Activated T-cell treated with anti-CD3 and anti-CD28 coated beads for 24 hours (primary cell): ENCODE measurements at places on chromosomes 5 and 9.

DNA sequence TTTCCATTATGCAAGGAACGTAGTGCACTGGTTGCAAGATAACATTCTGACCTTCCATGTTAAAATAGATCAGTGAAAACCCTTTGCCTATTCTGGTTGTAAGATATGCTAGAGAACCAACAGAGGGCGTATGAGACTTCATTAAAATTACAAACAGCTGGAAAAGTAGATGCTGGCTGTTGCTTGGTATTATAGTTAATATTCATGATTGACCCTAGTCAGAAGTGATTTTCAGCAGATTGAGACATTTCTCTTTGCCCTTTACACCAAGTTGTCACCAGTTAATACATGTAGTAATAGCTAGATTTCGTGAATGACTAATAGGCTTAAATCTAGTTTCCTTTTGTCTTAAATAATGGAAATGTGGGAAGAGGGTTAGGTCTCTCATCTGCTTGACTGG lies 13.8 kb upstream of the FGF18 start:
- no peak for DNase-seq

- no peak for DNase-seq
Observed at GRCh38 chr5:141485321-141486055, 658 bp downstream of the PCDHGC4 start.

GRCh38 chr9:114196979-114197622 lies 41.8 kb downstream of the COL27A1 start:
- no peak for DNase-seq

- DNase-seq: no peak
Observed at GRCh38 chr5:134732819-134733218, 5.5 kb upstream of the CAMLG start.

DNA sequence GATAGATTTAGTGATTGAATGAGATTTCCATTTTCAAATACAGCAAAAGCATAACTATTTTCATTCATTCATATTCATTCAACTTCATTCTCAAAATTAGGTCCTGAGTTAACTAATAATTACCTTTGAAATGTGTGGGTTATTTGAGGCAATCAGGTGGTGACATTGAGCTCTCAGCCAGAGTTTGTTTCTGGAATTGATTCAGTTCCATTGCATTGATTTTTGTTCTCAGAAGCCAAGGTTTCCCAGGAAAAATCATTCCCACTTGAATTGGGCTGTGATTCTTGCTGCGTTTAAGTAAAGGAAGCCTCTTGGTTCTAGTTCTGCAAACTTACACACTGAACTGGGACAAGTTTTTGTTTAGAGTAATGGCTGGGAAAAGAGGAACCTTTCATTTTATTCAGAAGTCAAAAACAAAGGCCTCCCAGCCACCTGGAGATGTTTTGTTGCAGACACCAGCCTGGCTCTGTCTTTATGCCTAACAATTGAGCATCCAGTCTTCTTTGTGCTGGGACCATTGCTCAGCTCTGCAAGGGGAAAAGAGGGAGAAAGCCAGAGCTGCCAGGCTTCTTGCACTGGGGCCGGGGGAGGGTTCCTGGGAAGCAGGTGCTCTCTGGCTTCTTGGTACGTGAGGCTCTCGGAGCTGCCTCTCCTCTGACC lies 198.6 kb downstream of the TRIO start:
- no peak for DNase-seq

GRCh38 chr5:177306674-177307543 lies 3.3 kb downstream of the PRELID1 start:
- DNase-seq: no peak

- DNase-seq: no peak
Observed at GRCh38 chr5:54090495-54091120, 219.8 kb downstream of the ARL15 start.

DNA sequence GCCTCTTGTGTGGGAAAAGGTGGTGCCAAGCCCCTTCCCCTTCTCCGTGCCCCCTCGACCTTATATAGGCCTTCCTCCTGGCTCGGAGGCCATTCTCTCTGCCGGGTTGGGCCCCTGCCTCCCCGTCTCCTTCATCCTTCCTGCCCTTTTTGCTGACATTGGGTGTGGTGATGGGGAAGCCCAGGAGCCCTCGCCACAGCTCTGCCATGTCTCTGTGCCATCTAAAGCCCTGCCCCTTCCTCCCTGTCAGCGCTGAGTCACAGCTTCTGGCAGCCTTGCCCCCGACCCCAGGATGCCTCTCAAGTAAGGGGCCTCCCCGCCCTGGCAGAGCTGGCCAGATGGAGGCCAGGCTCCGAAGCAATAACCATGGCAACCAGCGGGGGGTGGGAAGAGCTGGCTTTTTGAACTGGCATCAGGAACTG lies 30.4 kb downstream of the JADE2 start:
- peak; percentile 70 for DNase-seq

- no peak for DNase-seq
Observed at GRCh38 chr5:128490761-128491160, 47.3 kb downstream of the FBN2 start.

- no peak for DNase-seq
Observed at GRCh38 chr5:34570721-34571676, 85.1 kb upstream of the RAI14 start.

GRCh38 chr9:94792511-94792910 lies 66.0 kb downstream of the AOPEP start:
- no peak for DNase-seq

GRCh38 chr5:151643388-151643787 lies 43.3 kb downstream of the SPARC start:
- no peak for DNase-seq

DNA sequence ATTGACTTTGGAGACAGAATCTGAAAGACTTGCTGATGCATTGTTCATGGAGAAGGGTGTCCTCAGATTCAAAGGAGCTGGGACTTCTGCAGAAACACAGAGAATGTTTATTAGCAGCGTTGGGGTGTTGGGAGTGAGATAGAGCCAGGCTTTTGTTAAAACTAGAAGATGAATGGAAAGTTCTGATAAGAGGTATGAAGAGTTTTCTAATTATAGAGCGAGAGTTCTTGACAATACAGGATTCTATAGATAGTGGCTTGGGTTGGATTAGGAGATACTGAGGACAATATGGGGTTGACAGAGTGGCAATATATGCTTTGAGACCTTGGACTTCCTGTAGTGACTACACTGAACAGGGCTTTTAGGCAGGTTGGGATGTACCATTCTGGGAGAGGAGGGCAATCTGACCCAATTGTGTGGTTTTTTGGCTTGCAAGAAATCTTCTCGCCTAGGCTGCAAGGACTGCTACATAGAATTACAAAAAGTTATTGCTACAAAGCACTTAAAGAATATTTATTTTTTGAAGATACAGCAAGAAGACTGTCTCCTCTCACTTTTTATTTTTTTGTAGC lies 83.1 kb downstream of the FER start:
- no peak for DNase-seq

GRCh38 chr9:81112627-81113452 lies 576.5 kb downstream of the TLE1 start:
- no peak for DNase-seq

DNA sequence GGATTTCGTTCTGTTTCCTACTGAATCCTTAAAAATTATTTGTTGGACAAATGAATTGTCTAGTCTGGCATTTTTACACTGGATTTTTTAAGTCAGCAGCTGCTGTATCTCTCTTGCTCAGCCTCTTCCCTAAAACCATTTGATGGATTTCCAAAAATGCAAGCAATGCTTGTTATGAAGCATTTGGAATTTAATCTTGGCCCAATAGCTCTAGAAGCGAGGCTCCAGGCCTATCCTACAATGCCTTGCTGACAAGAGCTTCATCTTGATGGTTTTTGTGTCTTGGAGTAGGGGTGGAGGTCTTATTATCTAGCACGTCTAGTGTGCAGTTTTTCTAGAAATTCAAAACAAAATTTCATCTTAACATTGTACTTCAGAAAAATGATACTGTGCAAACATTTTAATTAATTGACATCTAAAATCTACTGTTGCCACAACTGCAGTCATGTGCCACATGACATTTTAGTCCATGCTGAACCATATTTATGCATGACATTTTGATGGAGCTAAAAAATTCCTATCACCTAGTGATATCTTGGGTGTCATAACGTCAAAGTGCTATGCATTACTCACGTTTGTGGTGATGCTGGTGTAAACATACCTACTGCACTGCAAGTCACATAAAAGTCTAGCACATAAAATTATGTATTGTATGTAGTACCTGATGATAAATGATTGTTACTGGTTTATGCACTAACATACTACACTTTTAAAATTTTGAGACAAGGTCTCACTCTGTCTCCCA lies 5.9 kb upstream of the RAD23B start:
- DNase-seq: no peak

DNA sequence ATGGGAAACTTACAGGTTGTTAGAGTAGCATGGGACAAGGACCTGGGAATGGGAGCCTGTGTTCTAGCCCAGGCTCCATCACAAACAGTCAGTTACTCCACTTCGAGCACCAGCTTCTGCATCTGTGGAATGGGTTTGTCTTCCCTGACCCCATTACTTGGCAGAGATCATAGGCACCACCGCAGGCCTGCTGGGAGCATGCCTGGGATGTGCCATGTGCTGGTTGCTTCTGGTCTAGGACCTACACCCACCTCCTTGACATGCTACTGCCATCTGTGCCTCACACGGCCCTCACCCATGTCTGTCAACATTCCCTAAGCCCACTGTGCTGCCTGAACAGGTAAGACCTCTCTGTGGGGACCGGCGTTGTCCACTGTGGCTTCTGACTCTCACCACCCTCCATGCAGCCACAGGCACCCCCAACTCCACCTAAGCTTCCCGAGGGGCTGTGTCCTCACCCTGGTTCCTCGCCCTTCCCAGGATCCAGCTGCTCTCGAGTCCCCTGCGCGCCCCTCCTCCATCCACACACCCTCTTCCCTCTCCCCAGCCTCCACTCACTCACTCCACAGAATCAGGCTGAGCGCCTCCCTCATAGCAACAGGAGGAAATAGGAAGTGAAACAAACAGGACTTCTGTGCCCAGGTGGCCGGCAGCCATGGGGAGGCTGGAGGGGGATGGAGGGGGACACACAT lies 85.9 kb upstream of the FAM120A start:
- no peak for DNase-seq

DNA sequence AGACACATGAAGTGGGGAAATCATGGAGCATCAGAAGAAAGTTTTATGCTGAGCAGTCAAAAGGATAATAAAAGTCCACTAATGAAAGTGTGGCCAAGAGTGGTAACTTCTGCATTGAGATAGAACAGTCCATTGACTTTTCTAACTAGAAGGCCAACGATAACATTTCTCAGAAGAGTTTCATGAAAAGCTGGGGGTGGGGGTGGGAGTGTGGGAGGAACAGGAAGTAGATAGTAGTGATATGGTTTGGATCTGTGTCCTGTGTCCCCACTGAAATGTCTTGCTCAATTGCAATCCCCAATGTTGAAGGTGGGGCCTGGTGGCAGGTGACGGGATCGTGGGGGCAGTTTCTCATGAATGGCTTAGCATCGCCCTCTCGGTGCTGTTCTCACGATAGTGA lies 36.2 kb upstream of the SNAPC3 start:
- DNase-seq: no peak

DNA sequence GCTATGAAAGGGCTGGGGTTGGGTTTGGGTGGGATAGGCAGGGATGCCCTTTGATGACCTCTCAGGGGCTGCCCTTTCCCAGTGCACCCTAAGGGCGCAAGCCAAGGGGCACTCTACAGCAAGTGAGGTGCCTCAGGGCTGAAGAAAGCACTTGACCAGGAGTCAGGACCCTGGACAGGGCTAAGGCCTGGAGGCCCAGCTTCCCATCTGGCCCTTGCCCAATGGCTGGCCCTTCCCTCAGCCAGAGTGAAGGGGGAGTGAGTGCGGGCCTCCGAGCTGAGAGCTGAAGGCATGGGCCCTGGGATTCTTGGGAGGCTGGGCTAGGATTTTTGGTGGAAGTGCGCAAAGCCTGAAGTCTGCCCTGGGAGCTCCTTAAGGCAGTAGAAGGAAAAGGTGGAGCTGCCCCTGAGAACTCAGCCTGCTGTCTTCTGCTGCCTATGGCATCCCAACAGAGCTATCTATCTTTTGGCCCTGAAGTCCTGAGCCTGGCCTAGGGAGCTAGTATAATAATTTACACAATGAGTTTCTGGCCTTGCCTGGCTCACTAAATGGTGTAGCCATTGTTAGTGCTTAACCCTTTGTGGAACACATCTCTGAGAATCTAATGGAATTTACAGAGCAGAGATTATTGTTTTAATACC lies 16.4 kb downstream of the JADE2 start:
- no peak for DNase-seq

- no peak for DNase-seq
Observed at GRCh38 chr9:74729136-74729695, 158.5 kb downstream of the TRPM6 start.

DNA sequence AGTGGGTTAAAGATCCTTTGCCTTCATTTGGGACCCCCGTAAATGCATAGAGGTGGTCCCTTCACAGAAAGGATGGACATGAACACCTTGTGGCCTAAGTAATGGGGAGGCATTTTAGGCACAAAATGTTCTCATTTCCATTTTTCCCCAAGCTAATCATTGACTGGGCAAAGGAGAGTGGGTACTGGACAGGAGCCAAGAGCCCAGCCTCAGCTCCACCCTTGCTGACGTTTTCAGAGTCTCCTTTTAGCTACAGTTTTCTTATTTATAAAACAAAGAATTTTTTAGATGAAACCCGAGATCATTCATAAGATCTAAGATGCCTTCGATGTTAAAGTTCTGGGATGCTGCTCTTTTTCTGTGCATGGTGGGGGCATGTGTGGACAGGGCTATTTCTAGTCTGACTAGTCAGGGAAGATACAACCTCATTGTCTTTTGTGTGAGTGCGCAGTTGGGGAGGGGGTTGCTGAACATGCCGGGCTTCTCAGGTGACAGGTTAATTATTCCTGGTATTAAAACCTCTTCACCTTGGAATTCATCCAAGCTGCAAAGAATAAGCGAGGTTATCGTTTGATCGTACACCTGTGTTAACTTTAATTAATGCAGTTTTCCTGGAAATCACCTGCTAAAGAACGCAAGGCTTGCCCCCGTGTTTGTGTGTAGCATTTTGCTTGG lies 48.4 kb downstream of the ADAMTS16 start:
- DNase-seq: no peak

DNA sequence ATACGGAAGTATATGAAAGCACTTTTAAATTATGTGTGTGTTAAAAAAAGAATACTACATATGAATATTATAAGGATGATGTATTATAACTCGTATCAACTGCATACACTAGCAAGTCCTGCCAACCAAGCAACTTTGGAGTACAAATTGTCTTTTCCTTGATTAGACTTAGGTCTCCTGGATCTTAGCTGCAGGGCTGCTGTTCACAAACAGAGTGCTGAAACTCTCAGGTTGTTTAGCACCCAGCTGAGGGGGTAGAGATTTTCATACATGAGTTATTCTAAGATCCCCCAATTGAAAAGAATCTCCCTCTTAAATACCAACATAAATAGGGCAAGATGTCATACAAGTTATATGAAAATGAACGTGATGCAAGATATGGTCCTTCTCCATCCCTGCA lies 149.8 kb upstream of the TNC start:
- no peak for DNase-seq

GRCh38 chr5:35440409-35440808 lies 177.3 kb upstream of the SPEF2 start:
- no peak for DNase-seq
